ENCODE measurements at places on chromosomes 3 and 15. TPM values are rescaled to one million over a fixed set of nuclear protein-coding genes. Genes with fewer than 3 reads are reported as not detected.
A peak's percentile ranks its signal among the peaks of the same experiment; 100 is the strongest.

GRCh38 chr3:193815246-193816027, 222.4 kb downstream of the OPA1 start:
- no peaks in the 10 kb centered on the region for H3K36me3 ChIP-seq
- no peaks in the 10 kb centered on the region for H3K27me3 ChIP-seq
- no peak for DNase-seq

- no peak overlapping the region for H3K4me3 ChIP-seq
- no peak for DNase-seq
- no peak overlapping the region for H3K27ac ChIP-seq
- H3K36me3 ChIP-seq = no peaks in the 10 kb centered on the region
Observed at GRCh38 chr3:63874769-63875168, 11.1 kb downstream of the ATXN7 start.

The LCMT2 gene
- 4.7 TPM for total RNA-seq

The PLOD2 gene
- total RNA-seq = 25.8 TPM

DNA sequence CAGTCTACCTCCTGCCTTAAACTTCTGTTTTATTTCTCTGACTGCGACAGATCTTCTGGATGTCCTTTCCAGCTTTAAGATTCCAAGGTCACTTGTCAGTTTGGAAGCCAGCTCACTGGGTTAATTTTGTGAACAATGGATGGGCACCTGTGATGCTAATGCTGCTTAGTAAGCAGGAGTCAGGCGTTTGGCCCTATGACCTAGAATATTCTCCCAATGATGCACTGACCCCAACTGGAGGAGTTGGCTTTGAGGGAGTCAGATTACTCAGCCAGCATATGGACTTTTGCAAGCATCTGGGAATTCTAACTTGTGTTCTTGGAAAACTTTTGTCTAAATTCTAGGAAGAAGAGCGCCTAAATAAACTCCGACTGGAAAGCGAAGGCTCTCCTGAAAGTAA, 28.1 kb downstream of the HACD3 start:
- no peaks in the 10 kb centered on the region for H3K4me1 ChIP-seq
- no peak overlapping the region for H3K27ac ChIP-seq
- no peak overlapping the region for H3K4me3 ChIP-seq
- peaks cover 41% of the 10 kb centered on the region for H3K36me3 ChIP-seq
- H3K27me3 ChIP-seq = no peaks in the 10 kb centered on the region

DNA sequence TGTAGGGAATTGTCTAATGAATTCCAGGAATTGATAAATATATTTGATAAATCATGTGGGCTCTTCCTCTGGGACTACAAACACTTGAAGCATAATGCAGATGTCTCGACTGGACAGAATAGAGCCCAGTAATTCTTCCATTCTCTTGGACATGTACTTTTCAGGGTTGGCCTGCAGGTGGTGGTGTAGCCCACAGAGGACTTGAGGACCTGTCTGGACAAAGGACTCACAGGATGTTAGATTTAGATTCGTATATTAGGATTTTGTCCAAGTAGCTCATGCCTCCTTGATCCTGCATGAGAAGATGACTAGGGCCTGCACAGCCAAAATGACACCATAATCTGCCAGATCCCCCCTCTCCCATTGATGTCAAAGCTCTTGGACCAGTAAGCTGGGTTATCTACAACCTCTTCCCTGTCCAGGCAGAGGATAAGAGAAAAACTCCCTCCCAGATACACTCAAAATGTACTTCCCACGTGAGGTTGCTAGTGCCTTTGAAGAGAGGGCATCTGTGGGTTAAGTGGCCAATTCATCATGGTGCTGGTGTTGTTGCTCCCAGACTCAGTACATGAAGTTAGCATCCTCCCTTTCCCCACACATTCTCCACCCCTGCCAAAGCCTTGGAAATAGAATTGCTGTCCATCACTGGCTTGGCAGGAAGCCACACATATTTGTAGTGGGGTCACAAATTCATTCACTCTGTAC, 88.6 kb upstream of the ZNF280D start:
- H3K27me3 ChIP-seq = no peaks in the 10 kb centered on the region
- DNase-seq = peak; percentile 48
- peaks cover 28% of the 10 kb centered on the region for H3K4me1 ChIP-seq

- no peaks in the 10 kb centered on the region for H3K27me3 ChIP-seq
- H3K36me3 ChIP-seq = peaks cover 16% of the 10 kb centered on the region
- H3K27ac ChIP-seq = no peak overlapping the region
- no peak for DNase-seq
- no peaks in the 10 kb centered on the region for H3K4me1 ChIP-seq
Observed at GRCh38 chr3:149042789-149043386, 43.4 kb downstream of the HLTF start.

- no peaks in the 10 kb centered on the region for H3K27me3 ChIP-seq
- no peak overlapping the region for H3K4me3 ChIP-seq
- peaks cover 11% of the 10 kb centered on the region for H3K4me1 ChIP-seq
- H3K27ac ChIP-seq = no peak overlapping the region
- H3K36me3 ChIP-seq = no peaks in the 10 kb centered on the region
- no peak for DNase-seq
Observed at GRCh38 chr3:72343078-72343477, 505.2 kb downstream of the SHQ1 start.

The FOXL2NB gene
- total RNA-seq = 0.93 TPM

- H3K36me3 ChIP-seq = no peaks in the 10 kb centered on the region
- peaks cover 82% of the 10 kb centered on the region for H3K27me3 ChIP-seq
- no peaks in the 10 kb centered on the region for H3K4me1 ChIP-seq
- H3K27ac ChIP-seq = no peak overlapping the region
Observed at GRCh38 chr3:140113996-140114788, 179.2 kb downstream of the CLSTN2 start.

The FSTL1 gene
- total RNA-seq = 20.7 TPM

The RPP14 gene
- 22.4 TPM for total RNA-seq

The AGBL1 gene
- not detected for total RNA-seq

DNA sequence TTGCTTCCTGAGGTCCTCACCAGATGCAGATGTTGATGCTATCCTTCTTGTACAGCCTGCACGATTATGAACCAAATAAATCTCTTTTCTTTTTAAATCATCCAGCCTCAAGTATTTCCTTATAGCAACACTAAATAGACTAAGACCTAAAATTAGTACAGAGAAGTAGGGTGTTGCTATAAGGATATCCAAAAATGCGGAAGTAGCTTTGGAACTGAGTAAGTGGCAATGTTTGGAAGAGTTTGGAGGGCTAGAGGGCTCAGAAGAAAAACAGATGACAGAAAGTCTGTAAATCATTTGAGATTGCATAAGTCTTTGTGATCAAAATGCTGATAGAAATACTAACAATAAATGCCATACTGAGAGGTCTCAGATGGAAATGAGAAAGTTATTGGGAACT, 894.9 kb downstream of the DIPK2A start:
- DNase-seq = no peak
- no peak overlapping the region for H3K4me3 ChIP-seq
- no peak overlapping the region for H3K27ac ChIP-seq
- no peaks in the 10 kb centered on the region for H3K4me1 ChIP-seq
- H3K36me3 ChIP-seq = no peaks in the 10 kb centered on the region
- no peaks in the 10 kb centered on the region for H3K27me3 ChIP-seq

GRCh38 chr3:63228677-63229076, 49.4 kb upstream of the SYNPR start:
- no peaks in the 10 kb centered on the region for H3K36me3 ChIP-seq
- no peaks in the 10 kb centered on the region for H3K27me3 ChIP-seq
- no peaks in the 10 kb centered on the region for H3K4me1 ChIP-seq
- H3K27ac ChIP-seq = no peak overlapping the region

The SCAMP5 gene
- 6.2 TPM for total RNA-seq

- H3K27me3 ChIP-seq = no peaks in the 10 kb centered on the region
- no peak overlapping the region for H3K27ac ChIP-seq
- no peak for DNase-seq
Observed at GRCh38 chr3:194623449-194624290, 9.5 kb downstream of the TMEM44 start.

- DNase-seq = no peak
- no peaks in the 10 kb centered on the region for H3K36me3 ChIP-seq
- H3K4me3 ChIP-seq = no peak overlapping the region
- no peaks in the 10 kb centered on the region for H3K27me3 ChIP-seq
- H3K27ac ChIP-seq = no peak overlapping the region
Observed at GRCh38 chr3:85259748-85260147, 301.0 kb downstream of the CADM2 start.

GRCh38 chr3:175410251-175410650, 551.1 kb downstream of the NAALADL2 start:
- H3K4me1 ChIP-seq = no peaks in the 10 kb centered on the region
- H3K27ac ChIP-seq = no peak overlapping the region
- no peaks in the 10 kb centered on the region for H3K36me3 ChIP-seq
- no peak overlapping the region for H3K4me3 ChIP-seq
- DNase-seq = no peak

DNA sequence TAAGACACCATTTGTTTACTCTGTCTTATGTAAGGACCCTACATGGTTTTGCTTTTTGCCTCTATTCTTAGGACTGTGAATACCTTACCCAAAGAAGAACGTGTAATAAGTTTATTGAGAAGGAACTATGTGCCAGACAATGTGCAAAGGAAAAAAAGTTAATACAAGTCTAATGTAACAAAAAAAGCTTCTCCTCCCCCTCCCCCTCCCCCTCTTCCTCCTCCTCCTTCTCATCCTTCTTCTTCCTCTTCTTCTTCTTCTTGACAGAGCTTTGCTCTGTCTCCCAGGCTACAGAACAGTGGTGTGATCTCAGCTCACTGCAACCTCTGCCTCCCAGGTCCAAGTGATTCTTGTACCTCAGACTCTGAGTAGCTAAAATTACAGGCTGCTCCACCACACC, 50.9 kb upstream of the MITF start:
- no peaks in the 10 kb centered on the region for H3K36me3 ChIP-seq
- no peak overlapping the region for H3K27ac ChIP-seq
- no peak overlapping the region for H3K4me3 ChIP-seq
- no peaks in the 10 kb centered on the region for H3K4me1 ChIP-seq
- H3K27me3 ChIP-seq = 0 out of 2 replicates have a peak, but pooled peaks cover 6% of the 10 kb centered on the region
- DNase-seq = no peak

The MED12L gene
- 6.4 TPM for total RNA-seq

DNA sequence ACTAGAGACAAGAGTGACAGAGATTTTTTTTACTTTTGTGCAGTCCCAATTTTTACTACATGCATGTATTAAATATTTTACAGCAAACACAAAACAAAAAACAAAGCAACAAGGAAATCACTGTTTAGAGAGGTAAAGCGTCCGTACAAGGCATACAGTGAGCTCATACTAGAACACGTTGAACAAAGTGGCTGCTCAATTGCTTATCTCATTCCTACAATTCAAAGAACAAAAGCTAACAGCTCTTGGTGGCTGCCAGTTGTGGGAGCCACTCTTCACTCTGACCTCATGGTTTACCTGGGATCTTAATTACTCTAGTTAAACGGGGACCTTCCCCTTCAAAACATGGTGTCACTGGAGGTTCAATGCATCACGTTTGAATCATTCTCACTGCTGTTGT, 7.6 kb upstream of the ARHGEF26 start:
- no peak overlapping the region for H3K4me3 ChIP-seq
- H3K27me3 ChIP-seq = no peaks in the 10 kb centered on the region
- H3K4me1 ChIP-seq = no peaks in the 10 kb centered on the region

DNA sequence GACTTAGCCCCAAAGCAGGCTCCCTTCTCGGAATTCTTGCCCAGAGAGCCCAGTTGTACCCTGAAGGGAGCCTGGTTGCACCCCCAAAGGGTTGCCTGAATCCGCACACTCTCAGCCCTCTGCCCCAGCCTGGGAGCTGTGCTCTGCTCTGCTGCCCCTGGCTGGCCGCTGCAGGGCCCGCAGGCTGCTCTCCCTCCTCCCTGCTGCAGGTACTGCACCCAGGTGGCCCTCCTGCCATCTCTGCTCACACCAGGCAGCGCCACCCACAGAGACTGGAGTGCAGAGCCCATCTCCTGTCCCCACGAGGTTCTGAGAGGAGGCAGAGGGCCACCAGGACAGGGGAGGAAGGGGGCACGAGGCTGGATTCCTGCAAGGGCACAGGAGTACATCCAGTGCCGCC, 134.2 kb upstream of the NSMCE3 start:
- no peaks in the 10 kb centered on the region for H3K4me1 ChIP-seq
- DNase-seq = peak; percentile 29
- peaks cover 4% of the 10 kb centered on the region for H3K27me3 ChIP-seq
- no peak overlapping the region for H3K27ac ChIP-seq

The MNS1 gene
- total RNA-seq = 1.9 TPM

DNA sequence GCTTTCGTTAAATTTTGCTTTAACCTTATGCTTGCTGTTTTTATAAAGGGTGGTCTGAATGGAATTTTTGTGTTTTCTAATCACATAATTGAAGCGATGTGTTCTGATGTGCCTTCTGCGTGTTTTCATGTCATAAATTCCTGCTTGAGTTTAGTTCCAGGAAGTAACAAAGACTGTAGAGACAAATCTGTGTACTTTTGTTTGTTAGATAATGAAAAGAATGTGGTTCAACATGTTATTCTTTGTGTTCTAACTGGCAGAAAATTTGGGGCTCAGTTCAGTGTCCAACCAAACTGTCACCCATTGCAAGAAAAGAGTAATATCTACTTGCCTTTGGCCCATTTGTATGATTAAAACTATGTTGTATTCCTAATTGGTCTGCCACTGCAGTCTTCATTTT, 324.0 kb downstream of the DIPK2A start:
- H3K27me3 ChIP-seq = no peaks in the 10 kb centered on the region
- H3K4me3 ChIP-seq = no peak overlapping the region
- H3K36me3 ChIP-seq = no peaks in the 10 kb centered on the region
- H3K4me1 ChIP-seq = no peaks in the 10 kb centered on the region
- DNase-seq = no peak
- no peak overlapping the region for H3K27ac ChIP-seq

DNA sequence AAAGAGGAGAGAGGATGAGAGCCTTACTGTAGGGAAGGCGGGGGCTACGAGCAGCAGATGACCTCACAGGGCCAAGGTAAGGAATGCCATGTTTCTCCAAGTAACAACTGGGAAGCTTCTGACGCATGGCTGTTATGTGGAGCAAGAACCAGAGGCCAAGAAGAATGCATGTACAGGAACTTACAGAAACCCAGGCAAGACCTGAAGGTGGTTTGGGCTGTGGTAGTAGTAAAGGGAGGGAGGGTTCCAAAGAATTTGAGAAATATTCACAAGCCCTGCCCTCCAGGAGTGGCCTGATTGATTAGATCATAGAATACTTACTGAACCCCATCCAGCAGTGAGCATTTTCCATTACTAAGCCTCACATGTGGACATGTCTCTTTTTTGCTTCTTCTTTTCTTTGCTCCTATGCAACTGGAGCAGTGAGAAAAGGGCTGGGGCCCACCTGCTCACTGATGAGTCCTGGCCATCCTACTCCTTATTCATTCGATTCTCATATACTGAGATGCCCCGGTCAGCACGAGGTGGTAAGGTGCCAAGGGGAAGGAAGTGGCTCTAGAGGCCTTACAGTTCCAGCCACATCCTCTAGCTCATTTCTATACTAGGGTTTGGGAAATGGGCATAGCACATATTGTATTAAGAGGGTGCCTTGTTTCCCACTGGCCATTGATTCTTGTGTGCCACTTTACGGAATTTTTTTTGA, 8.3 kb upstream of the SLC12A8 start:
- no peaks in the 10 kb centered on the region for H3K27me3 ChIP-seq
- DNase-seq = no peak
- H3K27ac ChIP-seq = no peak overlapping the region
- H3K4me1 ChIP-seq = no peaks in the 10 kb centered on the region
